ENCODE measurements at places on chromosomes 1 and 21. TPM values are rescaled to one million over a fixed set of nuclear protein-coding genes. Genes with fewer than 3 reads are reported as not detected.

DNA sequence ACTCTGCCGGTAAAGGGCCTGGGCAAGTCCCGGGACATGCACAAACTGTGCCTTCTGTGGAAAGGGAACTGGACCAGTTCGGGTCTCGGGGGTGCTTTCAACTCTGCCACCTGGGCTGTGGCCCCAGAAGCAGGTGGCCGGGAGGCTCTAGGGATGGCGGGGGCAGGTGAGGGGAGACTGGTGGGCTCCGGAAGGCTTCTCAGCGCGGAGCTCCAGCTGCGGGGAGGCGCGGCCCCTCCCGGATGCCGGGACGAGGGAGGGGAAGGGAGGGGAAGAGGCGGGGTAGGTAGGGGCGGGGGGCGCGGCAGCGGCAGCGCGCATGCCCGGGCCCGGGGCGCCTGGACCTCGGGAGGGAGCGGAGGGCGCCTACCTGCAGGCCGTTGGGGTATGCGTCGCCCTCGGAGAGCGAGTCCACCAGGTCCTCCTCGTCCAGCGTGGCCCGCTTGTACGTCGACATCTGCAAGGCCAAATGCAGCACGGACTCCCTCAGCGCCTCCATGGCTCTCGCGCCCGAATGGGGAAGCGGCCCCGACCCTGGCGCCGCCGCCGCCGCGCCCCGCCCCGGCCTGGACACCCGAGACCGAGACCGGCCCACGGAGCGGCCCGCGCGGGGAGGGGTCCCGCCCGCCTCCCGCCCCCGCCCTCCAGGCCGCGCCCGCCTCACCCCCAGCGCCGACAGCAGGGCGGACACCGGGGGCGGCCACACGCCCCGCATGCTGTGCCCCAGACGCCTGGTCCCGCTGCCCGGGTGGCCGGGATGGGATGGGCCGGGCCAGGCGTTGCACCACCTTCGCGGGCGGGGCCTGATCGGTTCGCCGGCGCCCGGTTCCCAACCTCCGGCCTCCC lies at the start of gene ECE1:
Gene ECE1 (minus strand): TSS at position 764 of the 846 bp plus-strand sequence. CDS start 49 bp downstream, at position 715.
- DNase-seq = peak; percentile 34

DNA sequence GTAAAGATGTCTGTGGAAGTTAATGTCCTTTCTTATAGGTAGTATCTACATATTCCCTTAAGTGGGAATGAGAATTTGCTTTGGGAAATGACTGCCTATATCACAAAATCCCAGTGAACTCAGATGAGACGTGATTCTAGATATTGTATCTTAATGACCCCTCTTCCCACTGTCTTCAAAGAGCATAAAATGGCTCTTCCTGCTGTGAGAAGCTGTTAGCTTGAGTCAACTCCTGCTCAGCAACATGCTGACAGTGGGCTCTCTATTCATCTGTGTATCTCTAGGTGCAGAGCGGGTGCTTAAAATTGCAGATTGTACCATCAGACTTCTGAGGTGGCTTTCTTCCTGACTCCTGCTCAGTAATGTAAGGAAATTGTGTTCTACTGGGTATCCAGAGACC lies 100.6 kb downstream of the SPAG17 start:
- DNase-seq = no peak

GRCh38 chr1:228508840-228509415 lies 21.7 kb downstream of the RNF187 start:
- no peak for DNase-seq

GRCh38 chr1:116793357-116793935 lies 39.2 kb downstream of the CD2 start:
- no peak for DNase-seq

GRCh38 chr1:151145304-151146071 lies 943 bp downstream of the SEMA6C start:
- DNase-seq = no peak

DNA sequence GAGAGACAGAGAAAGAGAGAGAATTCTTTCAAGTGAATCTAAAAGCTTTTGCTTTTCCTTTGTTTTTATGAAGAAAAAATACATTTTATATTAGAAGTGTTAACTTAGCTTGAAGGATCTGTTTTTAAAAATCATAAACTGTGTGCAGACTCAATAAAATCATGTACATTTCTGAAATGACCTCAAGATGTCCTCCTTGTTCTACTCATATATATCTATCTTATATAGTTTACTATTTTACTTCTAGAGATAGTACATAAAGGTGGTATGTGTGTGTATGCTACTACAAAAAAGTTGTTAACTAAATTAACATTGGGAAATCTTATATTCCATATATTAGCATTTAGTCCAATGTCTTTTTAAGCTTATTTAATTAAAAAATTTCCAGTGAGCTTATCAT lies 117.6 kb downstream of the PTPRC start:
- no peak for DNase-seq

DNA sequence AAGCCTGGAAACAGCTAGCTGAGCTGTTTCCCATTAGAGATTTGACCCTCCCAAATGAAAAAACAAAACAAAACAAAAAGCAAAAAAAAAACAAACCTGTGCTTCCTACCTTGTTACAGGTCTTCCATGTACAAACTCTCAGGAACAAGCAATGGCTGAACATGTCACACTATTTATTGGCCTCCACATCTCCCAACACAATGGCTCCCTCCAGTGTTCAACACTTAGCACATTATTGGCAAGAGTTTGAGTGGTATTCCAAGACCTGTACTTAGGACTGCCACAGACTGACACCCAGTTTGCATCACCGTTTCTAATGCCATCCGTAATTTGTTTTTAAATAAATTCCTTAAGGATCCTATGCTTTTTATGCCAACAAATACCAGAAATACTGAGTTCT lies 195.0 kb upstream of the OLFM3 start:
- no peak for DNase-seq

DNA sequence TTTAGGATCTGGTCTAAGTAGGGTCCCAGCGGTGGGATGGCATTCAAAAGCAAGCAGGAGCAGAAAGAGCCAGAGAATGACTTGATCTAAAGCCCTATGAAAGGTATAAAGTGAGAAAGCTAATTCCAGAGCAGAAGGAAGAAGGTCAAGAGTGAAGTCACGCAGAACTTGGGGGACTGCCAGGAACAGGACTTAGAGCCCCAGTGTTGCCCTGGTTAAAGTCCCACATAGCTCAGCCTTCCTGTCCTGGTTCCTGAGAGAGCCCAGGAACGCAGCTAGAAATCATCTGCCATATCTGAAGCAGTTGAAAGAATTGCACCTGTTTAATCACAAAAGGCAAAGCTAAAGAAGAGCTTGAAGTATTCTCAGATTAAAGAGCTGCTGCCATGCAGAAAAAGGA lies 160.6 kb upstream of the ATP1B1 start:
- DNase-seq = no peak

- no peak for DNase-seq
Measured at GRCh38 chr1:33842348-33842747, 21.5 kb upstream of the HMGB4 start.

The EPHB2 gene
- 0.68 TPM for total RNA-seq

GRCh38 chr1:36696261-36696940 lies 213.7 kb upstream of the CSF3R start:
- DNase-seq = no peak

DNA sequence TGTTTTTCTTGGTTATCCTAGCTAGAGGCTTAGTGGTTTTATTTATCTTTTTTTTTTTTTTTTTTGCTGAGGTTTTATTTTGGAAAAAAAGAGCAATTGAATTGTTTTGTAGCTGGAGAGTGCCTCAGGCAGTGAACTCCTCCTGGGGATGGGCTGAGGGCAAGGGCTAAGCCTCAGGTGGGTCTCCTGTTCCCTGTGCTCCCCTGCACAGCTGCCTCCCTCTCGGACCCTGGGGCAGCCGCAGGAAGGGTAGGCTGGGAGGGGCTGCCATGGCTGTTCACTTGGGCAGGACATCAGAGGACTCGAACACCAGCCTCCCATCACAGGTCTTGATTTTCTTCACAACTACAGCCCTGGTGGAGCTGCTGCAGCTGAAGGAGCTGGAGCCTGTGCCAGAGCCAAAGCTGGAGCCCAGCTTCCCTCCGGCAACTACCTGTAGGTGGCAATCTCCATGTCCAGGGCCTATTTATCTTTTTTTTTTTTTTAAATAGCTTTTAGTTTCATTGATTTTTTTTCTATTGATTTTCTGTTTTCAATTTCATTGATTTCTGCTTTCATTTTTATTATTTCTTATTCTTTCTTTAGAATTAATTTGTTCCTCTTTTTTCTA lies 28.9 kb downstream of the LEPR start:
- no peak for DNase-seq

The TAF5L gene
- total RNA-seq = 29.6 TPM

The CD1C gene
- 0.35 TPM for total RNA-seq

- DNase-seq = no peak
Measured at GRCh38 chr1:155126556-155127104, 1.0 kb upstream of the EFNA1 start.

GRCh38 chr21:43885721-43886120 lies 20.7 kb downstream of the AGPAT3 start:
- no peak for DNase-seq

The PRRX1 gene
- total RNA-seq = not detected

The FNDC5 gene
- total RNA-seq = not detected

The BRDT gene
- not detected for total RNA-seq

- no peak for DNase-seq
Measured at GRCh38 chr1:78553859-78554258, 63.1 kb downstream of the PTGFR start.

GRCh38 chr1:38685388-38685787 lies 174.2 kb downstream of the RRAGC start:
- no peak for DNase-seq

The VWA5B1 gene
- not detected for total RNA-seq

DNA sequence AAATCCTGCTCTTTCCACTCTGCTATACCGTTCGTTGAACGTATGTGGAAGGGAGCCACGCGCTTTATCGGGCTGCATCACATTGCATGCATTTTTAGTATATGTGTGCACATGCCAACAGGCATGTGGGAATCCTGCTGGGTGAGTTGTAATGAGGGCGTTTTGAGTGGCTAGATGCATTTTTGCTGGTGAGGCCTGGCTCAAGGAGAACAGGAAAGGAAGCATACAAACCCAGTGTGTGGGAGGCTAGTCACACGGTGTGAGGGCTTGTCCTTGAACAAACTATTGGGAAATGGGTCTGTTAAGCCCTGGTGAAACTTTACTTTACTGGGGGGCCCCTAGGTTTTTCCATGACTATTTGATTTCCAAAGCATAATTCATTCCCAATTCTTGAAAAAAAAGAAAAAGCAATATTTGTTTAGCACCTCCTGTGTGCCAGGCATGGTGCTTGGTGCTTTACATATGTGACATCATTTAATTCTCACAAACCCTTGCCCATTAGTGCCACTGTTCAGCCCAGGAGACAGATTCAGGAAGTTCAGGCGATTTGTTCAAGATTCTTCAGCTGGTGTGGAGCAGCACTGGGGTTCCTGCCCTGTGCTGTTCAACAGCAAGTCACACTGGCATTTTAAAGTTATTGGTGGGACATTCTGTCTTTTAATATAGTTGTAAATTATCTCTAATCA lies 25.6 kb upstream of the JUN start:
- no peak for DNase-seq

The ANGPTL3 gene
- not detected for total RNA-seq

DNA sequence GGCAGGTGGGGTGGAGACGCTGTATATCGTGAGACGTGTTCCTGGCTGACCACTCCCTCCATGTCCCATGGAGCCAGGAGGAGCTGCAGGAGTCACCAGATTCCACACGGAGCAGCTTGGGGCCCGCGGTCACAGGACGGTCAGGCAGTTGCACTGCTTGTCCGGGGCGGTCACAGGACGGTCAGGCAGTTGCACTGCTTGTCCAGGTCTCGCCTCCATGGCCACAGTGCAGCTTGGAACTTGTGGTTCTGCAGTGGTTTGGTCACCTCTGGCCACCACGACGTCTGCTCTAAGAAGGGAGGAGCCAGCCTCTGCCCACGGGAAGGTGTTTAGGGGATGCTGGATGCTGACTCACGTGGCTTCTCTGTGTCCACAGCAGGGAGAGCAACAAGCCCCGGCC lies 33.0 kb downstream of the SLX9 start:
- DNase-seq = no peak

The CFHR1 gene
- not detected for total RNA-seq

The LCE3D gene
- not detected for total RNA-seq

The COL11A1 gene
- total RNA-seq = not detected

The OPRD1 gene
- total RNA-seq = not detected
